ENCODE measurements at places on chromosomes 4 and X.

DNA sequence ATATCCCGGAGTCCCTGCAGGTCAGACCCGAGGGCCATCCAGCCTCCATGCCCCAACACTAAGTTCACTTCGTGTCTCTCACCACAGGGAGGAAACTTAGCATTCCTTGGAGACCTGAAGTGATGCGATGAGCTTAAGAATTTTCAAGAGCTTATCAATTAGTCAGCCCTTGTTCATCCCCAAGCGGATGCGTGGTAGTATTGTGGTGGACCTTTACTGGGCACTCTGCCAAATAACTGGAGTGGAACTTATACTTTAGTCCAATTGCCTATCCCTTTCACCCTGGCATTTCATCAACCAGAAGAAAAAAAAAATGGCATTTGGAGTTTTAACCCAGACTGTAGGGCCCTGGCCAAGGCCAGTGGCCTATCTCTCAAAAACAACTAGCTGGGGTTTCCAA is 137.1 kb downstream of the RELL1 start:
- no peak for DNase-seq

DNA sequence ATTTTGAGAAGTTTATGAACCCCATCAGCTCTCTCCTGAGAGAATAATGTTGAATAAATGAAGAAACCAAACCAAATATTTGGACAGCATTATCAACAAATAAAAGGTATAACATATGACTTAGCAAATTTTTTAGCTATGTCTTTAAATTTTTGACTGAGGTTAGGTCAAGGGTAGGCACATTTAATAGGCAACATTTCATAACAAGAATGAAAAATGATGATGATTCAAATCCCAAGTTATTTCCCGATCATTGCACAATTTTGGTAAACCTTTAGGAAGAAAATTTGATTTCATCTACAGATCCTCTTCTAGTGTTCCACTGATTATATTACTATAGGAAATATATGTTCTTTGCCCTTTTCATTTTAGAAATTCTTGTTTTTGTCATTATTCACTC is 123.7 kb upstream of the TLR3 start:
- no peak for DNase-seq

DNA sequence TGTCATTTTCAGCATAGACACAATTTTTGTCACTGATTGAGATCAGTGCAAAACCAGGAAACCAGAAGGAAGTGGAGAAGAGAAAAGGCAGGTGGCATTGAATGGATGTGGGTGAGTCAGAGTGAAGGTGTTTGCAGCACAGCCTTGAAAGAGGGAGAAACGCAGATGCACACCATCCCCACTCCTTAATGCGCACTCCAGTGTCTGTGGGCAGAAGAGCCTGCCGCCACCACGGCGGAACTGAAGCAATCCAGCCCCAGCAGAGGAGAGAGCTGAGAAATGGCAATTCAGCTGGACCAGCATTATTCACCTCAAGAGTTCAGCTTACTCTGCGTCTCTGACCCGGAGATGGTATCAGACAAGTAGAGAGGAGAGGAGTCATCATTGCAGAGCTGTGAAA is 393.1 kb upstream of the FRG1 start:
- no peak for DNase-seq

- DNase-seq = no peak
Measured at GRCh38 chr4:76640353-76640910, 205.4 kb downstream of the SHROOM3 start.

DNA sequence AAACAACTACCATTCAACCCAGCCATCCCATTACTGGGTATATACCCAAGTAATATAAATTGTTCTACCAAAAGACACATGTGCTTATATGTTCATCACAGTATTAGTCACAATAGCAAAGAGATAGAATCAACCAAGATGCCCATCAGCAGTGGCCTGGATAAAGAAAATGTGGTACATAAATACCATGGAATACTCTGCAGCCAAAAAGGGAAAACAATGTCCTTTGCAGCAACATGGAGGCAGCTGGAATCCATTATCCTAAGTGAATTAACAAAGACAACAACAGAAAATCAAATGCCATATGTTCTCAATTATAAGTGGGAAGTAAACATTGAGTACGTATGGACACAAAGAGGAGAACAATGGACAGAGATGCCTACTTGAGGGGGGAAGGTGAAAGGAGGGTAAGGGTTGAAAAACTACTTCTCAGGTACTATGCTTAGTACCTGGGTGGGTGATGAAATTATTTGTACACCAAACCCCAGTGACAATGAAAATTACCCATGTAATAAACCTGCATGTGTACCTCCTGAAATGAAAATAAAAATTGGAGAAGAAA is 632.1 kb upstream of the AADAT start:
- DNase-seq = no peak

- DNase-seq = no peak
Measured at GRCh38 chrX:97867266-97867665, 983.6 kb downstream of the RPA4 start.

DNA sequence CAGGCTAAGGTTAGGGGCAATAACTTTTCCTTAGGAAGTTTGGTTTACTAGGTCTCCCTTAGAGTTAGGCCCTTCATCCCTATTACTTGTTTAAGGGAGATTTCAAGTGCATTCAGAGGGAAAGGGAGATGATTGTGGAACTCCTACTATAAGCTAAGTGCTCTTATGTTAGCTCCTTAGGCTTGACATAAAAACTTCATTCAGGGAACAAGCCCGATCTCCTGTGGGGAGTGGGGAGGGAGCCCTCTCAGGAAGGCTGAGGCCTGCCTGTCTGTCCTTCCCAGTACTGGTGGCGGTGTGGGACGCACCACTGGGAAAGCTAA is 8.0 kb downstream of the KLF3 start:
- DNase-seq = no peak

DNA sequence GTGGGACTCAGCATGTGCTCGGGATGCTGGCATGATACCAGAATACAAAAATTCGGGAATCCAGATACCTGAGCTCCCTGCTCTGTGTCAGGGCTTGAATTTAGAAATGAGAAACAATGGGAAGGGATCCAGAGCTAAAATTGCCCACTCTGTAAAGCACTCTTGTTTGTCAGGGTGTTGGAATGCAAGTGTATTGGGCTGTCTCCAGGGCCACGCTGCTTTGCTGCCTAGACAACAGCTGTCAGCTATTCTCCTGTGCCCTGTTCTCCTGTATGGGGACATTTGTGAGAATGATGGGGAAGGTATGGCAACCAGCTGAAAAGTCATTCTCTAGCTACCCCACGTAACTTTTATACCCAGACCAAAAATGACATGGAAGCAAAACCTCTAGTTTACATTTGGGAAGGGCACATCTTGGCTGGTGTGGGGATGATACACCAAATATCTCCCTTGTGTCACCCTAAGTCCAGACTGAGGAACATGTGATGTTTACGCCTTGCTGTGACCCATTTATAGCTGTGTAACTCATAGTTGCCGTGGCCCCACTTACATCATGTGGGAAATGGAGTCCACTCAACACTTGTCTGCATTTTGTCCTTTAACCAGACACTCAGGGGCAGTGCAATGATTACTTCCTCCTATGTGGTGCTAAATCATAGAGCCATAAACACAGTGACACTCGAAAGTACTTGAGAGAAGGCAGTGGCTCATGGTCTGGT is 46.6 kb downstream of the SMPX start:
- DNase-seq = no peak

- DNase-seq = no peak
Measured at GRCh38 chrX:115948018-115948923, 222.3 kb upstream of the AGTR2 start.

DNA sequence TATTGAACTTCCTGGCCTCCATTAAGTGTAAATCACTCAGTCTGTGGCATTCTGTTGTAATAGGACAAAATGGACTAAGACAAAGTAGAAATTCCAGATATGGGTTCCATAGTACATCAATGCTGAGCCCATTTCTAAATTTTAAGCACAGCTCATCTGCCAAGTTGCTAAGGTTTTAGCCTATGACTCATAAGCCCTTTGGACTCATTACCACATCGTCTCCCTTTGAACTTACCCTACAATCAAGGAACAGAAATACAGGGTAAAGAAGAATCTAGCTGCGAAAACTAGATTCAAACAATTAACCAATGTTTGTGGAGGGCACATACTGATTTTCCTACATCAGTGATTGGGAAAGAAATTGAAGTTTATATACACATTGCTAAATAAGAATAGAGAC is 31.8 kb downstream of the NAA11 start:
- DNase-seq = no peak

- no peak for DNase-seq
Measured at GRCh38 chr4:153207567-153207966, 3.3 kb downstream of the TRIM2 start.

DNA sequence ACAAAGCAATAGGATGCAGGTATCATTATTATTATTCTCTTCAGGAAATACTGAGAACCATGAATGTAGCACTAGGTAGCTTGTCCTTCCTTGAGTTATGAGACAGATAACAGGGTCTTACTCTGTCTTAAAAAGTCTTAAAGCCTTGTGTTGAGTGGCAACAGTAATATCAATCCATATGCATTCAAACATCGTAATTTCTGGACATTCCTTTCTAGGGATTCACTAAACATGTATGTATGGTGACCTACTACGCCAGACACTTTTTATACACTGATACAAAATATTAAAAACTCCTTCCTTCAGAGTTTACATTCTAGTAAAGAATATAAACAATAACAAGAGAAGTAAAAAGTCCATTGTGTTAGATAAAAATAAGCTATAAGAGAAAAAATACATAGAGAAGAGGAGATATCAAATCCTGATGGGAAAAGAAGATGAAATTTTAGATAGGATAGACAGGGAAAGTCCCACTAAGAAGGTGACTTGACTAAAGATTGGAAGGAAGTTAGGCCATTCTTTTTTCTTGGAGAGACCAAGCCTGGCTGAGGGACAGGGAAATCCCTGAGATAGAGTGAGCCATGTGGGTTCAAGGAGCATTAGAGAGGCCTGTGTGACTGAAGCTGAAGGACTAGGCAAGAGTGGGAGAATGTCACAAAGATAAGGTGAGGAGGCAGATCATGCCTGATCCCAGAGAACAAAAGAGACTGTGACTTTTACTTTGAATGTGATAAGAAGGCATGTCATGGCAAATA is 5.0 kb upstream of the DDX60L start:
- DNase-seq = no peak

DNA sequence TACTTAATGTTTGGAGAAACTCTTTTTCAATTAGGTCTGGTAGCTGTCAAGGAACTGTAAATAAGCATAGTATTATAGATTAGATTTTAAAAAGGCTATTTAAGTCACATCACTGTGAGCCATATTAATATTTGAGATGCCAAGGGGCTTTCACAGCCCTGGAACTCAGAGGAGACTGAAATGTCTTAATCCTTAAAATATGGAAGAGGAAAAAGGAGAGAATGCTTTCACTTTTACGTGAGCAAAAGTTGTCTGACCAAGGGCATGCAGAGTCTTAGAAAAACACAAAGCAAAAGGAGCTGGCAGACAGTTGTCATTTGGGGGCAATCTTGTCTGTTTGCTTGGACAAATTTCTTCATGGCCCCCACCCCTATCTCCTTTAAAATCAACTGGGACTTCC is 253.2 kb upstream of the IGFBP7 start:
- DNase-seq = no peak

DNA sequence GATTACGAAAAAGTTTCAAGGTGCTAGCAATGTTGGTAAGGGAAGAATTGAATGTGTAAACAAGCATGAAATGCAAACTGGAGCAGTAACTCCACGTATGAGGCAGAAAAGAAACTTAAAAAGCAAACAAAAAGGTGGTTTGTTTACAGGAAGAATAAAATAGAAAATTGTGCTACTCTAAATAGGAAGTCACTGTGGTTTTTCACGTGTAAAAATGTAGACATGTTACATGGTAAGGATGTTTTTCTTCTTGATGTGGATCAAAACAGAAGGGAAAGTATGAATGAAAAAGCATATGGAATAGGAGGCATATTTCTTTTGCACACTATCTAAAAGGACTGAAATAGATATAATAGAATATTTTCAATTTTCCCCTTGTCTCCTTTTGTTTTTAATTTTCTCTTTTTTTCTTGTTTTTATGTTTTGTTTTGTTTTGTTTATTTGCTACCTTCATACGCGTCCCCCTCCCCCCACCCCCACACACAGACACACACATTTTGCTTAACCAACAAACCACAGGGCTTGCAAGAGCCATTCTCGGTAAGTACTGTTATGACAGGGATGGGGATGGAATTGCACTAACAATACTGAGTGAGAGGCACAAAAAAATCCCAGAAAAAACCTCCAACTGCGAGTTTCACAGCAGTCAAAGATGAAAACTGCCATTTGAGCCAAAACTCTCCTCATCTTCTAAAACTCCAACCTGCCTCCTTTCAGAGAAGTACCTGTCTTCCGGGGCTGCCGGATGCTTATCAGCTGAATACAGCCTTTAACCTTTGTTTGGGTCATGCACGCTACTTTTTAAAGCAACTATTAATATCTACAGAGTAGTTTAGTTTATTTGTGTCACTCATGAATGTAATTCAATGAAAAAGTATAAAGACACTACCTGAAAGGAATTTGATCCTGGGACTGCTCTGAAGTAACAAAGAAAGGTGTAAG is 135.8 kb downstream of the IL15 start:
- no peak for DNase-seq

DNA sequence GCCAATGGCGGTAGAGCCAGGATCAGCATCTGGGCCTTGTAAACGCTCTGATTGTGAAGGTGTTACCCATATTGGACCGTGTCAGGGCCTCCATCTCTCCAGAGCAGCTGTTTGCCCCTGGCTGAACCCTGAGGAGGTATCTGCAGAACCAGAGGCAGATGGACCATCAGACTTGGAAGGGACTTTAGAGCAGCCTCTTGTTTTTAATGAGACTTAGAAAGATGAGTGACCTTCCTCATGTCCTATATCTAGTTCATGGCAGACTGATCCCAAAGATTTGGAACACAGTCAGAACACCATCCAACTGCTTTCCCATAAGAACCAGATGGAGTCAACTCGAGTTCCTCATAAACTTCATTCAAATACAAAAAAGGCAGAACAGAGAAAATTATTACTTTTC is 135.1 kb upstream of the MSX1 start:
- no peak for DNase-seq

- DNase-seq = no peak
Measured at GRCh38 chrX:110051559-110051958, 48.6 kb downstream of the TMEM164 start.

DNA sequence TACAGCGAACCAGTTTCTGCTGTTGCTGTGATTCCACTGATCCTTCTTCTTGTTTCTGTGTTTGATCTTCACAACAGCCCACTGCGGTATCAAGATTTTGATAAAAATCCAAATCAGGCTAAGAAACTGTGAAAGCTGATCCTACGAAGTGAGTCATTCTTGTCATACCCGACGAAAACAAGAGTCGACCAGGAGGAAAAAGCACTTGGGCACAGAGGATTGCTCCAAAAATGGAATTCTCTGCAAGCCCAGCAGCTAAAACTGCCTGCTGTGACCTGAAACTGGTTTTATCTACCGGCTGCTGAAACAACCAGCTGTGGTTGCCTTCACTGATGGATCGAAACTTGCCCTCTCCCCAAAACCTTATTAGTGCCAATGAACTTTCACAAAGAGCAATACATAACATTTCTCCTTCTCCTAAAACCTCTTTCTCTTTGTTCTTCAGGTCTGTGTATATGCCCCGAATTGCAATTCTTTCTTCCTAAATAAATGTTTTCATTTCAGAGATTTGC is 607.0 kb upstream of the PRKX start:
- no peak for DNase-seq
